Activated CD8-positive, alpha-beta T cell treated with anti-CD3 and anti-CD28 coated beads, Interleukin-2, amount 10 ng/mL, durations not matched to agents 7 days and 5 days (primary cell): ENCODE measurements at places on chromosomes 2 and 18.
A peak's percentile ranks its signal among the peaks of the same experiment; 100 is the strongest.

DNA sequence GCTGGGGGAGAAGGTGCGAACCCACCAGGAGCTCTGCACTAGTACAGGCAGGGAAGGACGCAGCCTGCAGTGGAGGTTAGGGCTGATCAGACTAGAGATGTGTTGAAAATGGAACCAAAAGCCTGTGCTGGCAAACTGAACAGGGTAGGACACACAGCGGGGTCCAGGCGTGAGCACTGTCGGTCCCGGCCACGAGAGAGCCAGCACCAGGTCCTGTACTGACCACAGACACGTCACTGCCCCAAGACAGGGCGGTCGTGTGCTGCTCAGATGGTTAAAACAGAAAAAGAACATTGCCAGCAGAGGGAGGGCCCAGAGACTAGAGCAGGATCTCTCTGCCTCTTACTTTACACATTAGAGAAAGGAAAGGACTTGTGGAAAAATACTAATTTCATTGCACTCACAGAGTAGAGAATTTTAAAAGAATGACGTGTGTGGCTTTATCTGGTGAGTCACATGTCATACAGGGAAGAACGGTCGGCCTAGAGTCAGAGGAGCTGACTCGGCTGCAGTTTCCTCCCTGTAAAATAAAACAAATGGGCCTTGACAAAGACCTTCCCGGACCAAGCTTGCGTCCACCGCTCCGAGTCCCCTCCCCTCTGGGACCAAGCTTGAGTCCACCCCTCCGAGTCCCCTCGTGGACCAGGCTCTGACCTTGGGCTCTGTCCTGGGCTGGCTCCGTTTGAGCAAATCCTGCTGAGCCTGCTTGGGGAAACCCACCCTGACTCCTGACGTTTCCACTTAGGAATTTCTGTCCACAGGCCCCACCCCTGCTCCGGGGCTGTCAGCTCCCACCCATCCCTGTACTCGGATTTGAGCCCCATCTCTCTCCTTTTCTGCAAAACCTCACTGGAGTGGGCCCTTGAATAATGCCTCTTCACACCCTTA is 16.7 kb upstream of the ADI1 start:
- peaks cover 11% of the 10 kb centered on the region for H3K36me3 ChIP-seq
- H3K27ac ChIP-seq, result peak overlapping the region; percentile 67
- DNase-seq, result no peak
- H3K27me3 ChIP-seq, result no peaks in the 10 kb centered on the region

- peaks cover 7% of the 10 kb centered on the region for H3K27me3 ChIP-seq
- no peaks in the 10 kb centered on the region for H3K4me1 ChIP-seq
- no peak for DNase-seq
- no peaks in the 10 kb centered on the region for H3K36me3 ChIP-seq
These were observed 33.3 kb upstream of the NCK2 start for GRCh38 chr2:105711394-105711793.

DNA sequence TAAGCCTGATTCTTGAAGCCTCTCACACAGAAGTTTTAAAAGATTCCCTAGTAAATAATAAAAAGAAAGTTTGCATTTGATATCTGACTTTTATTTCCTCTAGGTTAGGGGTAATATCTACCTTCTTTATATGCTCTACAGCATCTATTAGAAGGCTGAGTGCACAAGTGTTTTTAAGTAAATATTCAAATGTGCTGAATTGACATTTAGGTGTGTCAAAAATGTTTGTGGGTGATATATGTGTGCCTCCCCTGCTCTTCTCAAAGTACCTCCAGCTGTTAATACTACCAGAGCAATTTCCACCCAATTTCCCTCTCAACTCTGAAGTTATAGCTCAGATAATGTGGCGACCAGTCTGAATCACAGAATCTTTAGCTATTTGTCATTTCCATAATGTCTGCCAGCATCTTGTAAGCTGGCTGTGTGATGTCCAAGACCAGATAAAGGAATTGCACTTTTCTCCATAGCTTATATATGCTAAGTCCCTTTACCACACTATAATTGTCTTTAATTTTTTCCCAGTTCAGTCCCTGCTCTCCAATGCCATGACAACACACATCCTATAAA is 24.4 kb upstream of the ERMN start:
- H3K36me3 ChIP-seq, result peaks cover 18% of the 10 kb centered on the region
- H3K4me1 ChIP-seq, result peaks cover 14% of the 10 kb centered on the region
- no peak overlapping the region for H3K27ac ChIP-seq

DNA sequence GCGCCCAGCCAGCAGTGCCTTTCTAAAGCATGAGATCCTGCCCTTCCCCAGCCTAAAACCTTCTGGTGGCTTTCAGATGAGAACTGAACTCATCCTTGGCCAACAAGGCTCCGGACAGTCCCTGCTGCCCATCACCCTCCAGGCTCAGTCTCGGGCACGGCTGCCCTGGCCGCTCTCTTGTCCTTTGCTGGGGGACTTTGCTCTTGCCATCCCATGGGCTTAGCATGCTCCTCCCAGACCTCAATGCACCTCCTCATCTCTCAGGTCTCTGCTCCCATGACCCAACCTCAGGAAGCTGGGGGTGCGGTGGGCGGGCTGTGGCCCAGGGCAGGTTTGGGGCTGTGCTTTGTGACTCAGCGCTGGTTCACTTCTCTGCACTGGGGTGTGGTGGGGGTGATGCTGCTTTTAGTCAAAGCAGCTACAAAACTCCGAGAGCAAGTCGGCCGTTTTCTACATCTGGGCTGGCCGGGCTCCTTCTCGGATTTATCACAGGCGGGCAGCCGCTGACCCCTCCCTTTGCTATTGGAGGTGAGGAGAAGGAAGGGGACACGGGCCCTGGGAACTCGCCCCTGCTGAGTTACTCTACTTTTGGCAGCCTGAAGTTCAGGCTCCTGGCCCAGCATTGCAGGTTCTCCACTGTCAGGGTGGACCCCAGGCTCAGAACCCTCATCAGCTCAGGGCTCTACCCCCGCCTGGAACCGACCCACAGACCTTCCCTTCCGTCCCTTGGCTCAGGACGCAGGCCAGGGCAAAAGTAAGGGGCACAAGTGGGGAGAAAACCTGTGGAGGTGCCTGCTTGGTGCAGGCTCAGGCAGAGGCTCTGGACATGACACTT is 90.6 kb upstream of the TAF1B start:
- peak overlapping the region; percentile 70 for H3K4me3 ChIP-seq
- H3K36me3 ChIP-seq, result no peaks in the 10 kb centered on the region

GRCh38 chr2:63604666-63605065 is 15.9 kb downstream of the MDH1 start:
- H3K4me3 ChIP-seq, result no peak overlapping the region
- H3K4me1 ChIP-seq, result no peaks in the 10 kb centered on the region
- peaks cover 46% of the 10 kb centered on the region for H3K36me3 ChIP-seq
- DNase-seq, result no peak

GRCh38 chr2:21024722-21025389 is 19.0 kb downstream of the APOB start:
- no peak for DNase-seq
- no peak overlapping the region for H3K4me3 ChIP-seq
- no peak overlapping the region for H3K27ac ChIP-seq
- no peaks in the 10 kb centered on the region for H3K36me3 ChIP-seq

DNA sequence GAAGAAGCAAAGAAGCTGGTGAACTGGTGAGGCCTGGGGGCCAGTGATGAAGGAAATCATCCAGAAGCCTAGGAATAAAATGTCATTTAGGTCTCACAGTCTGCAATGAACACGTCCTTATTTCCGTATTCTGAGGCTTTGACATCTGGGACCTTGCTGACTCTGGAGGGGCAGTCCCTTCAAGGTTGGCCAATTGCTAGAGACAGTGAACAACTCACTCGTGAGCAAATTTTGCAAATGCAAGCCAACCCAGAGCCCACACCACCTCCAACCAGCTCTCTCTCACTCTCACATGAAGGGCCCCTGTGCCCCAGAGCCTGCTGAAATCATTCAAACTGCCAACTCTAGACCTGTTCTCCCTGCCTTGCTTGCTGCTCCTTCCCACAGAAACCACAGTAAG is 279.1 kb upstream of the LYPD1 start:
- no peak overlapping the region for H3K4me3 ChIP-seq
- H3K4me1 ChIP-seq, result no peaks in the 10 kb centered on the region
- H3K27ac ChIP-seq, result no peak overlapping the region
- no peaks in the 10 kb centered on the region for H3K36me3 ChIP-seq
- no peaks in the 10 kb centered on the region for H3K27me3 ChIP-seq

DNA sequence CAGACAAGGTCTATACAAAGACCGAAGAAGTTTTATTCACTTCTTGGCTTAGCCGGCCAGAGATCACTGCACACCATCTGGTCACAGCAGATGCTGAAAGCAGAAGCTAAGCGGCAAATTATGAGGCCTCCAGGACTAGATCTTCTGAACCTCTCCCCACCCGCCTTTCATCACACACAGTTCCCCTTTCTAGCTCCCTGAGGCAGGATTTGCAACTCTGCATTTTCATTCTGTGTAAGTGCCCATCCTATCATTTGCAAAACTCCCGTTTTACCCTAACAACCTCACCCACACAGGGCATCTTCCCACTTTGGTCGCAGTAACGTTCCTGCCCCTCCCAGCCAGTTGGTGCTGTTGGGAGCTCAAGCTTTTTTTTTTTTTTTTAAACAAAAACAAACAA is 3.1 kb upstream of the MOB1A start:
- DNase-seq, result no peak
- peaks cover 27% of the 10 kb centered on the region for H3K4me1 ChIP-seq
- peaks cover 9% of the 10 kb centered on the region for H3K36me3 ChIP-seq
- no peak overlapping the region for H3K4me3 ChIP-seq
- H3K27ac ChIP-seq, result no peak overlapping the region

DNA sequence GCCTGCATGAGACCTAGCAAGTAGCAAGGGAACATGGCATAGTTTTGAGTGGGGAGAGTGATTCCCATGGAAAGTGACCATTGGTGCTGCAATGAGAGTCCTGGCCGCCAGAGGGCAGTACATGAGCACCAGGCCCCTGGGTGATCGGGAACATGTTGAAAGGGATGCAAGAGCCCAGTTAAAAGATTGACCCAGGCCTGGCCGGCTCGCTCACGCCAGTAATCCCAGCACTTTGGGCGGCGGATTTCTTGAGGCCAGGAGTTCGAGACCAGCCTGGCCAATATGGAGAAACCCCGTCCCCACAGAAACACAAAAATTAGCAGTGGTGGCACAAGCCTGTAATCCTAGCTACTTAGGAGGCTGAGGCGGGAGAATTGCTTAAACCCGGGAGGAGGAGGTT is 22.2 kb downstream of the FAP start:
- H3K36me3 ChIP-seq, result no peaks in the 10 kb centered on the region
- DNase-seq, result peak; percentile 72
- H3K27ac ChIP-seq, result no peak overlapping the region
- H3K4me3 ChIP-seq, result no peak overlapping the region

- H3K27me3 ChIP-seq, result no peaks in the 10 kb centered on the region
- no peak overlapping the region for H3K4me3 ChIP-seq
- no peak overlapping the region for H3K27ac ChIP-seq
These were observed 154.6 kb upstream of the NYAP2 start for GRCh38 chr2:225244933-225245332.

DNA sequence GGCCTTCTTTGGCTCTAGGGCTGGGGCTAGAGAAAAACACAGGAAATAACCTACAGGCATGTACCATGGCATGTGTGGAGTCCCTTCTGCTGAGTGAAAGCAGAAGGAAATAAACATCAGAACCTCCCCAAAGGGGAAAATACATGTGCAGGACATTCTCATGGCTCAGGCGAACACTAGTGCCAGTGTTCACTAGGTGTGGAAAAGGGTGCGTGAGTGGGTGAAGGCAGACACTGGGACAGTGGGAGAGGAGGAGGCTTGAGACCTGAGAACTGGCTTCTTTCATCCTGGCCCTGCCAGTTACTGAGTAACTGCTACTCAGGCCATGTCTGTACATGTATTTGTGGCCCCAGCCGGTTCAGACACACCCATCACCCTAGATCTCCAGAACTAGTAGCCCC is 268.2 kb downstream of the PRKCE start:
- no peak for DNase-seq
- H3K4me1 ChIP-seq, result peaks cover 14% of the 10 kb centered on the region
- no peaks in the 10 kb centered on the region for H3K36me3 ChIP-seq
- H3K27me3 ChIP-seq, result no peaks in the 10 kb centered on the region
- no peak overlapping the region for H3K4me3 ChIP-seq
- H3K27ac ChIP-seq, result no peak overlapping the region

- no peak overlapping the region for H3K4me3 ChIP-seq
- no peak for DNase-seq
- H3K27me3 ChIP-seq, result peaks cover 4% of the 10 kb centered on the region
- H3K27ac ChIP-seq, result no peak overlapping the region
These were observed 309.3 kb downstream of the GBX2 start for GRCh38 chr2:235858881-235859280.

- no peaks in the 10 kb centered on the region for H3K36me3 ChIP-seq
- no peaks in the 10 kb centered on the region for H3K27me3 ChIP-seq
- no peak overlapping the region for H3K4me3 ChIP-seq
- H3K27ac ChIP-seq, result no peak overlapping the region
- H3K4me1 ChIP-seq, result no peaks in the 10 kb centered on the region
These were observed 41.9 kb downstream of the KCNJ3 start for GRCh38 chr2:154740361-154740760.

- no peak for DNase-seq
- no peak overlapping the region for H3K4me3 ChIP-seq
- H3K27ac ChIP-seq, result no peak overlapping the region
- peaks cover 7% of the 10 kb centered on the region for H3K27me3 ChIP-seq
- H3K4me1 ChIP-seq, result no peaks in the 10 kb centered on the region
These were observed 19.0 kb upstream of the IGFBP5 start for GRCh38 chr2:216714376-216714775.

- no peaks in the 10 kb centered on the region for H3K4me1 ChIP-seq
- H3K4me3 ChIP-seq, result no peak overlapping the region
- no peaks in the 10 kb centered on the region for H3K36me3 ChIP-seq
- no peak for DNase-seq
- peaks cover 12% of the 10 kb centered on the region for H3K27me3 ChIP-seq
These were observed 317.3 kb upstream of the MGAT5 start for GRCh38 chr2:133936601-133937000.

- H3K27ac ChIP-seq, result no peak overlapping the region
- no peak overlapping the region for H3K4me3 ChIP-seq
- peaks cover 13% of the 10 kb centered on the region for H3K4me1 ChIP-seq
- H3K27me3 ChIP-seq, result no peaks in the 10 kb centered on the region
- DNase-seq, result no peak
These were observed 68.4 kb downstream of the NAB1 start for GRCh38 chr2:190717306-190717705.

DNA sequence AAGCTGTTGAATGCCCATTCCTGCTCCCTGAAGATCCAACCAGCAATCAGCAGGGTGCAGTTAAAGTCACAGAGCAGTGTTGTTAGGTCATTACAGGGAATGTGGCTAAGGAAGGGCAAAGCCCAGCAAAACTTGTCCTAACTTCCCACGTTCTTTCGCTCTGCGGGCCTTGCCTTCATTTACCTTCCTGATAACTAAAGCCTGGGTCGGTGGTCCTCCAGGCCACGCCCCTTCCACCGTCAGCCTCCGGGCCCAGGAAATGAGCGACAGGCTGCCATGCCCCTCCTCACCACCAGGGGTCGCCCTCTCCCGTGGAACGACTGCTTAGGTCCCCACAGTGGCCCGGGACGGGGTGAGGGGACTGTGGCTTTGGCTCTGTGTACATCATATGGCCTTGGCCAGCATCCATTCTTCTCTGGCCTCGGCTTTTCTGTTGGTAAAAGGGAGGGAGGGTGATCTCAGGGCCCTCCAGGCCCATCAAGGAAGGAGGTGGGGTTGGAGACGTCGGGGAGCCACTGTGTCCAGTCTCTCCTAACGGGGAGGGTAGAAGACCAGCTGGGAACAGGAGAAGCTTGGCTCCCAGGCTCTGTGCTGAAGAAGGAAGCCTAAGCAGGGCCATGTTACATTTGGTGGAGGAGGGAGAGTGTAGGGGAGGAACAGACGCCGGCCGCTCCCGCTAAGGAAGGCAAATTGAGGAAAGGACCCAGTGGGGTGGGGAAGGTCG is 2.2 kb downstream of the SH2D6 start:
- peak overlapping the region; percentile 89 for H3K27ac ChIP-seq
- no peaks in the 10 kb centered on the region for H3K36me3 ChIP-seq
- H3K4me3 ChIP-seq, result peak overlapping the region; percentile 69
- H3K4me1 ChIP-seq, result peaks cover 42% of the 10 kb centered on the region
